ENCODE measurements at places on chromosomes 4 and X.

- DNase-seq: peak; percentile 54
Observed at GRCh38 chr4:123640271-123640670, 243.7 kb downstream of the SPRY1 start.

DNA sequence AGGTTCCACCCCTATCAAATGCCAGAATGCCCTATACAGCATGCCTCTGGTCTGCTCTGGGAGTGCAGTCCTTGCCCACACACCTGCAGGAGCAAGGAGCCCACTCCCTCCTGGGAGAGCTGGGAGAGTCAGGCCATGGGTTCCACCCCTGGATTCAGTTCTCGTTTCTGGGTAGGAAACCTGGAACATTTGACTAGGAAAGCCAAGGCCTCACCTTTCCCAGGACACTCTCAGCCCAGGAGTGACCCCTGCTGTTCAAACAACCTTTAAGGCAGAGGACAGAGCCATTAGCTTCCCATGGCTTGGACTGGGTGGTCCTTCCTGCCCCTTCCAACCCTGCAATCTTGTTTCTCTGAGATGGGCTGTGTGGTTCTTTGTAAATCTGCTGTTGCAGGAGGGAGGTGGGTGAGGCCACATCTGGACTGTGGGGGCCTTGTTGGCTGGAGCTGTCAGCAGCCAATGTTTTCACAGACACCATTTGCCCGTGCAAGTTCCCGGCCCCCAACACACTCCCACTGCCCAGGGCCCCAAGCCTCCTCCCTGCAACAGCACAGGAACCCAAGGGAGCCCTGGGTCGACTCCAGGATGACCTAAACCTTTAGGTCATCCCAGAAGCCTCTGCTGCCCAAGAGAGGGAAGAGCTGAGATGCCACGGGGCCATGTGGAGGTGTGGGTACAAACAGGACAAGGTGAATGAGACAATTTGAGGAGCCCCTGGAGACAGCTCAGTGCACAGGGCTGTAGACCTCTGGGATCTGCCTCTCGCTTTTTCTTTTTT lies 104.4 kb downstream of the PJA1 start:
- peak; percentile 66 for DNase-seq

DNA sequence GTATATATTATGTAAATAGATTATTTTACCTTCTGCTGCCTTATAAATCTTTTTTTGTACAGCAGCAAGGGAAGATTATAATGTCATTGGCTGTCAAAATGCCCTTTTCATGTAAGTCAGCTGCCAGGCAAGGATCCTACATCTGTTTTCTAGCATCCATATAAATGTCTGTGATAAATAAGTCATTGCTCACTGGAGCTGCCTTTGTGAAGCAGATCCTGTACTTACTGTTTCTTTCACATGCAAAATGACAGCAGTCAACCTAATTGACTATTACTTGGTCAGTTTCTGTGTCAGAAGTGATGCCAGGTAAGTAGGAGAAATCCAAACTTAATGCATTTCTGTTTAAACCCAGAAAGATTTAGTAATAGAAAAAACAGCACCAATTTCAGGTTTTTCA lies 620.7 kb downstream of the RPA4 start:
- DNase-seq: no peak

- no peak for DNase-seq
Observed at GRCh38 chr4:125481334-125482045, 166.7 kb downstream of the FAT4 start.
